ENCODE measurements at places on chromosomes 12 and 14.

DNA sequence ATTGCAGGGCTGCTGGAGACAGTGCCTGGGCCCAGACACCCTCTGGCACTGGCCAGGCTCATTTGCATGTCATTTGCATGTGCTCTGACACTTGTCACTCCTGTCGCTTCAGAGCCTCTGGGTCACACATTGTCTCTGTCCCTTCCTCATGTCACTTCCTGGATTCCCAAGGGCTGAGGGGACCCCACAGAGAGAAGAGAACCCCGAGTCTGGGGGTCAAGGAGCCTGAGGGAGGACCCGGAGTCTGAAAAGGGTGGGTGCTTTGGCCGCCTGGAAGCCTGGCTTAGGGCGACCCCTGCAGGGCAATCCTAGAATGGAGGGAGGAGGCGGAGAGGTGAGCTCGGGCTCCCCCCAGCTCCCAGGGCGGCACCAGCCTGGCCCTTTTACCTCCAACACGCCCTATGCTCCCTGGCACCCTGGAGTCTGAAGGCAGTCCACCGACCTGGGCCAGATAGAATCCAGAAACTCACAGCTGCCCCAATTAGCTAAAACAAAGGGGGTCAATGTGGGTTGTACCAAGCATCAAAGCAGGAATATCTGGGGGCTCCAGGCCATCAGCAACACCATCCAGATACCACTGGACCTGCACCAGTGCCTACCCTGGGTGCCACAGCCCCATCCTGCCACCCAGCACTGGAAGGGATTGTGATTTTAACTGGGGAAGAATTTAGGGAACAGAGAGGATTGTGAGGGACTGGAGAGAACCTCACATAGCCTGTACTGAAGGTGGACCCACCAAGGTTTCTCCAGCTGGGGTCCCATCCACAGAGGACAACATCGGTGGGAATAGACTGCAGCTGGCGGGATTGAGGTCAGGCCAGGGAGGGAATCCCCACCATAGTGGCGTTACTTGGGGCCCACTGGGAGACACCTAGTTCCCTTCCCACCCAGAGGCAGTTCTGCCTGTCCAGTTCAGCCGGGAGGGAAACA is 21.8 kb upstream of the KRT78 start:
- DNase-seq, result peak; percentile 23

DNA sequence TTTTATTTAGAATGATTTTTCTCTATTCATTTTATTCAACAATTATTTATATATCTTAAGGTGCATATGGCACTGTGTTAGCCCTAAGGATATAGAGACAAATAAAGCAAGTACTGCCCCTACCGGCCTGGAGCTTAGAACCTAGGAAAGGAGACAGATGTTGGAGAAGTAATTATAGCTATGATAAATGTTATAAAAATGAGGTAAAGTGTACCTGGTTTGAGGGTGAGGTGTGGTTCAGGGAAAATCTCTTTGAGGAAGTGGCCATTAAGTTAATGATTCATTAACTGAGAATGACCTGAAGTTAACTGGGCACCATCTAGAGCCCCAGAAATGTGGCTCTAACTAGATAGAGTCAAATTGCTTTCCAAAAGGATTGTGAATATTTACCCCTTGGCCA is 31.9 kb downstream of the CDKL1 start:
- no peak for DNase-seq

DNA sequence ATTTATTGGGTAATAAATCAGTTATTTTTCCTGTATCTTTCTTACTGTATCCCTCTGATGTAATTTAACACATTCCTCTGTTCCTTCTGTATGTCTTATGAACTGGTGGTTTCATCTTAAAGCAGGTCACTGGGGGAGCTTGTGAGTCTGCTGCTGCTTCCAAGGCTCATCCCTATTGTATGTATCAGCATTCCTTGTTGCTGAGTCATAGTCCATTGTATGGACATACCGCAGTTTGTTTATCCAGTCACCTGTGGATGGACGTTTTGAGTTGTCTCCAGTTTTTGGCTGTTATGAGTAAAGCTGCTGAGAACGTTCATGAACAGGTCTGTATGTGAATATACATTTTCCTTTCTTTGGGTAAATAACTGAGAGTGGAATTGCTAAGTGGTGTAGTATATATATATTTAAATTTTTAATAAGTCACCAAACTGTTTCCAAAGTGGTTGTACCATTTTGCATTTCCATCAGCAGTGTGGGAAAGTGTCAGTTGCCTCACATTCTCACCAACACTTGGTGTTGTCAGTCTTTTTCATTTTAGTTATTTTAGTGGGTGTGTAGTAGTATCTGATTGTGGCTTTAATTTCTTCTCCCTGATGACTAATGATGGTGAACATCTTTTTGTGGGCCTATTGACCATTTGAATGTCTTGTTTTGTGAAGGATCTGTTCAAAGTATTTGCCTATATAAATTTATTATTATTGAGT is 82.7 kb downstream of the BEGAIN start:
- DNase-seq, result no peak

- no peak for DNase-seq
These were observed 513.3 kb upstream of the CCDC196 start for GRCh38 chr14:65972891-65973290.

DNA sequence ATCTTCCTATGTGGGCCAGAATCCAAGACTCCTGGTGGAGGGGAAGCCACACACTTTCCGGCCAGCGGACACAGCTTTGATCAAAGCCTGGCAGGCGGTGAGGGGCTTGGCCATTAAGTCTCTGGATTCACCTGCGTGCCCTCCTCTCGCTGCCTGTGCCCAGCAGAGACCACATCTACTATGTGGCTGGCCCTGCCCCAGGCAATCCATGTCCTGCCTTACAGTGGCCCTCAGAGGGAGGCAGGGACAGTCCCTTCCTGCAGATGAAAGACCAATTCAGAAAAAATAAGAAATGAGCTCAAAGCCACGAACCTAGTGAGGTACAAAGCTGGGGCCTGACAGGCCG is 82.7 kb upstream of the GPR68 start:
- no peak for DNase-seq

- DNase-seq, result no peak
These were observed 10.6 kb upstream of the NINJ2 start for GRCh38 chr12:673849-674248.

DNA sequence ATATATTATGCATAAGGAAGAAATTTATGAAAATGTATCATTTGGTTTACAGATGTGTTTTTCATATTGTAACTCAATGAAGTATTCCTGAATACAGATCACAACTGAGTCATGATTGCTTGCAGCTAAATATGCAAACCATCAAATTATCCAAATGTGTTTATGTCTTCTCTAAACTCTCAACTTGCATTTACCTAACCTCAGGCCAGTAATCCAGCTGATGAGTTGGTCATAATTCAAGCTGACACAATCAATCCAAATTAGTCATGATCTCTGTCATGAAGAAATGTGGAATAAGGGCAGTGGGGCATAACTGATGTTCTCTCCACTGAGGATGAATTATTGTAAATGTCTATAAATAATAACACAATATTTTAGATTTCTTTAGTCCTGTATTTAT is 104.8 kb upstream of the CNTN1 start:
- no peak for DNase-seq

- no peak for DNase-seq
These were observed 6.7 kb upstream of the NEK9 start for GRCh38 chr14:75133597-75133996.

DNA sequence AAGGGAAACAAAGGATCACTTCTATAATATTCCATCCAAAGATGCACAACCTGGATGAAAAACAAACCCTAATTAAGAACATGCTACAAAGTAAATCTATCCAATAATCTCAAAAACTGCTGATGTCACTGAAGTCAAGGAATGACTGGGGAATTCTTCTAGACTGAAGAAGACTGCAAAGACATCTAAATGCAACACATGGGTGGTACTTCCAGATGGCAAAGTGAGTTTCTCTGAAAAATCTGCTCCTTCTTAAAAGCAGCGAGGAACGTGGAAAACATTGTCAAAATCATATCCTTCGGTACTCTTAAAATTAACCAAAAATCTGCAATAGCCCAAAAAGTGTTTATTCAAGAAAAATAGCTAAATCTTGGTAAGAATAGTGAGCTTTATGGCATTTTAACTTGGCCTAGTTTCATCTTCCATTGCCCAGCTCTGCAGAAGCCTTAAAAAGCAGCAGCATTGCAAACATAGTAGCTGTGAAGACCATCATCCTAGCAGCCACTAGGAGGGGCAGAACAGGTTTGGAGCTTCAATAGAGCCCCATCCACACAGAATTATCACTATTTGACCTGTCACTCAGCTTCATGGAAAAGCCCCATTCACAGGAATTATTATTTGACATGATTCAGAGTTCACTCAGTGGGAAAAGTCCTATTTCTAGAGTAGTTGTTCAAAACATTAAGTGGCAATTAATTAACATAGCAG is 7.4 kb downstream of the CLEC14A start:
- DNase-seq, result no peak

DNA sequence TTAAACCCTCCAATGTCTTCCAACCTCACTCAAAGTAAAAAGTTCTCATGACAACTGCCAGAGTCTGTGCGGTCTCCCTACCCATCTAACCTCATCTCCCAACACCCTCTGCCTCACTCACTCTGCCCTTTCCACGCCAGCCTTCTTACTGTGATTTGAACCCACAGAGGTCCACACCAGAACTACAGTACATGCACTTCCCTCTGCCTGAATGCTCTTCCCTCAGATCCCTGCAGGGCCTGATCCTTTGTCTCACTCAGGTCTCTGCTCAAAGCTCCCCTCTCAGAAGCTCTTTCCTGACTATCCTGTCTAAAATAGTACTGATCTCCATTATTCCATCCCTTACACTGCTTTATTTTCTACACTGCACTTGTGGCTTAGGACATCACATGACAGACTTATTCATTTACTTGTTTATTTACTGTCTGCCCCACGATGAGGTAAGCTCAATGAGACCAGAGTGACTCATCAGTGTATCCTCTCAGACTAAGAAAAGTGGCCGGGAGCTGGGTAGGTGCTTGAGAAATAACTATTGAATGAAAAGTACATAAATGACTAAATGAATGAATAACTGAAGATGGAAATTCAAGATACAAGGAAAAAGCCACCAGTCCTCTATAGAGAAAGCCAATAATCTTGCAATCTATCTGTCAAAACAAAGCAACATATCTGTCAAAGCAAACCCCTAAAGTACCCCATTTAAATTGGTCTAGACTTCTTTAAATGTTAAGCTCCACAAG is 17.1 kb downstream of the POMT2 start:
- DNase-seq, result no peak

DNA sequence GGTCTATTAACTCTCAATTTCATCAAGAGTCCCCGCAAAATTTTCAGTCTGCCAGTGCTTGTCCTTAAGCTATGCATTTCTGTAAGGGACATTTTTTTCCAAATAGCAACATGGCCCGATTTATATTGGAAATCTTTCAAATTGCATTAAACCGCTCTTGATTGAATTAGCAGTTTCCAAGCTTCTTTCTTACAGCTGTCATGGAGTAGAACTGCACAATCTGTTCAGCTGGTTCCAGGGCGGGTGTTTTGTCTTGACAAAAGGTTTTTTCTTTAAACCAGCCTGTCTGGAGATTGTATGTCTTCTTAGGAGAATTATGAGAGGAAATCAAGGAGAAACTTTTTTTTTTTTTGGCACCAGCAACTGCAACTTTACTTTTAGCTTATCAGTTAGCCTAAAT is 185.8 kb downstream of the ALG10B start:
- DNase-seq, result no peak

GRCh38 chr12:117331691-117332090 is 29.7 kb downstream of the NOS1 start:
- DNase-seq, result no peak

- DNase-seq, result no peak
These were observed 39.6 kb downstream of the IQSEC3 start for GRCh38 chr12:106118-106591.

- no peak for DNase-seq
These were observed 45.3 kb downstream of the WASHC3 start for GRCh38 chr12:102016472-102016871.

- no peak for DNase-seq
These were observed 503.5 kb downstream of the LRFN5 start for GRCh38 chr14:42110167-42110566.

- DNase-seq, result no peak
These were observed 3.4 kb downstream of the CHGA start for GRCh38 chr14:92926180-92926845.

DNA sequence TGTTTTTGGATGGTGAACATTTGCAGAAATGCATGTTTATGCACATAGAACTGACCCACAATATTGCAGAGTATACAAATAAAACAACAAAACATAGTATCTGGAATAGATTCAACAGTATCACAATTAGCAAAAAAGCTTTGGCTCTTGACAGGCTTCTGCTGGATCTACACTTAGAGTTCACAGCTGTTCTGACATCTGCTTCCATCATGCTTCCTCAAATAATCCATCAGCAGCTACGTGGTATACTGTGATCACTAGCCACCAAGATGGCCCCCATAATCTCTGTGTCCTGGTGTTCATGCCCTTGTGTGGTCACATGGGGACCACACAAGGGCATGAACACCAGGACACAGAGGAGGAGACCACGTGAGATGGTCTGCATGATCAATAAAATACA is 166.6 kb upstream of the CCDC198 start:
- no peak for DNase-seq

GRCh38 chr14:85444635-85445034 is 85.3 kb upstream of the FLRT2 start:
- DNase-seq, result no peak

DNA sequence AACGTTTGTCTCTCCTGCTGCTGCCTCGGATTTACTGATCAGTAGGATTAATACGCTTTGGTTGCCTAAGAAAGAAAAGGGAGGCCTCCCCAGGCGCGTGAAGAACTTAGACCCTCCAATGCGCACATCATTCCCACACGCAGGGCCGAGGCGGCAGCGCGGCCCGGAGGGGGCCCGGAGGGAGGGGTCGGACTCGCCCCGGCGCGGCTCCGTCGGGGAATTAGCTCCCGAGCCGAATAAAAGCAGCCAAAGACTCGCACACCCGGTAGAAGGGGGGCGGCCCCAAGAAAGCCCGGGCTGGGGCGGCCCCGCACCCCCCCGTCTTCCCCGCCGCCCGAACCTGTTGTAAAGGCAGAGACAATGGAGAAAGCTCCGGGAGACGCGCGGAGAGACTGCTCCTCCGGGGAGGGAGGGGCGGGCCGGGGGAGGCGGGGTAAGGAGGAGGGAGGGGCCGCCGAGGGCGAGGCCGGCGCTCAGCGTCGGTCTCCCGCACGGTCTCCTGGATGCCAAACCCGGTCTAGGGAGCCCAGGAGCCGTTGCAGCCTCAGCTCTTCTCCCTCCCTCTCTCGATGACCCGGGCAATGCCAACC is at the start of gene NELL2:
TSS of gene NELL2 (minus strand) at position 362 of the 590 bp plus-strand sequence. CDS start 446 bp downstream, outside the sequence.
- no peak for DNase-seq

- DNase-seq, result no peak
These were observed 32.8 kb upstream of the TXNRD1 start for GRCh38 chr12:104182621-104183378.

- no peak for DNase-seq
These were observed 62.5 kb downstream of the ETNK1 start for GRCh38 chr12:22687361-22688076.

DNA sequence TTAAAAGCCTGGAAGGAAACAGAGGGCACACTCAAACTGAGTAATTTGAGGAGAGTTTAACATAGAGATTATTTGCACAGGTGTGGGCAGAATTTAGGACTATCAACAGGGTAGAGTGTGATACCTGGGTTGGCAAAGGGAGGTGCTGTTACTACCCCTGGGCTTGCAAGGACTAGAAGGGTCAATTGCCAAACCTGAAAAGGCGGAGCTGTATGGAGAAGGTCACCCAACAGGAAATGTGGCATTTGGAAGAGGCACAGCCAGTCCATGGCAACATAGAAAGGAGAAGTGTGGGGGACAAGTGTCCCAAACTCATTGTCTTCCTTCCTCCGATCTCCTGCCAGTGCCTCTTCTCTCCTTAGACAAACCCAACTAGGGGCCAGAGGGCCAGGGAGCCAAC is 21.6 kb upstream of the MED13L start:
- no peak for DNase-seq

Measured in C1 segment of cervical spinal cord (tissue), 14 donors.